ENCODE measurements at places on chromosomes 11 and 22. TPM values are rescaled to one million over a fixed set of nuclear protein-coding genes. Genes with fewer than 3 reads are reported as not detected.

SLC22A25 gene
- 0.14 TPM for polyA plus RNA-seq

RANBP1 gene
- 134 TPM for polyA plus RNA-seq

SCGB1A1 gene
- polyA plus RNA-seq = 49.7 TPM

ARVCF gene
- polyA plus RNA-seq = 40.3 TPM

- no peak for DNase-seq
These were observed 17.7 kb upstream of the RASSF10 start for GRCh38 chr11:12991426-12991825.

CCDC89 gene
- 6.2 TPM for polyA plus RNA-seq

- no peak for DNase-seq
These were observed 36.7 kb downstream of the PPFIA1 start for GRCh38 chr11:70307176-70307575.

NRXN2 gene
- 11.5 TPM for polyA plus RNA-seq

PKNOX2 gene
- 16.4 TPM for polyA plus RNA-seq

GRCh38 chr11:9692691-9693090 is 28.8 kb downstream of the SWAP70 start:
- DNase-seq = no peak

DNA sequence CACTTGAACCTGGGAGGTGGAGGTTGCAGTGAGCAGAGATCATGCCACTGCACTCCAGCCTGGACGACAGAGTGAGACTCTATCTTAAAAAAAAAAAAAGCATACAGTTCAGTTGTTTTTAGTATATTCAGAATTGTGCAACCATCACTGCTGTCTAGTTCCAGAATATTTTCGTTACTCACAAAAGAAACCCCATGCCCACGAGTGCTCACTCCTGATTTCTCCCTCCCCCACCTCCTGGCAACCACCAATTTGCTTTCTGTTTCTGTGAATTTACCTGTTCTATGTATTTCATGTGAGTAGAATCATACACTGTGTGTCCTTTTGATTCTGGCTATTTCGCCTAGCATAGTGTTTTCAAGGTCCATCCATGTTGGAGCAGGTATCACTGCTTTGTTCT is 24.8 kb downstream of the PTPRJ start:
- no peak for DNase-seq

CFAP300 gene
- polyA plus RNA-seq = 8.0 TPM

DNA sequence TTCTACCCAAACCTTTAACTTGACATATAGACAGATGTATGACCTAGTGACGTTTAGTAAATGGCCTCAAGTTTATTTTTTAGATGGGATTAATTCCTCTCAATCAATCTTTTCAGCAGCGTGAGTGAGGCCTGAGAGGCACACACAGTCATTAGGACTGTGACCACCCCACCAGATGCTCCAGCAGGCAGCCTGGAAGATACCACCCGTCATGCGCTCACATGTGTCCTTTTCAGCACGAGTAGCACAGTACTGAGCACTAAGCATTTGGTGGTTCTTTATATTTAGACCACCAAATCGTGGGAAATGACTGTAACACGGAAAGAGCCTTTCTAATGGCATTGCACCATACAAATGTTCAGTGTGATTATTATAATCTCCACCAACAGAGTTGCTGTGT is 354.6 kb upstream of the DDI1 start:
- no peak for DNase-seq

- no peak for DNase-seq
These were observed 25.4 kb downstream of the TPBGL start for GRCh38 chr11:75265851-75266531.

- DNase-seq = no peak
These were observed 15.4 kb downstream of the TNKS1BP1 start for GRCh38 chr11:57309106-57310059.

- DNase-seq = no peak
These were observed 26.1 kb upstream of the CARD16 start for GRCh38 chr11:105071089-105071732.

CHRM4 gene
- polyA plus RNA-seq = 0.14 TPM

THY1 gene
- polyA plus RNA-seq = 28.7 TPM

GRCh38 chr22:48837341-48837935 is 990.2 kb downstream of the BRD1 start:
- peak; percentile 51 for DNase-seq

THAP12 gene
- polyA plus RNA-seq = 90.8 TPM

GRCh38 chr22:31537019-31537535 is 40.7 kb downstream of the SFI1 start:
- DNase-seq = no peak

DNA sequence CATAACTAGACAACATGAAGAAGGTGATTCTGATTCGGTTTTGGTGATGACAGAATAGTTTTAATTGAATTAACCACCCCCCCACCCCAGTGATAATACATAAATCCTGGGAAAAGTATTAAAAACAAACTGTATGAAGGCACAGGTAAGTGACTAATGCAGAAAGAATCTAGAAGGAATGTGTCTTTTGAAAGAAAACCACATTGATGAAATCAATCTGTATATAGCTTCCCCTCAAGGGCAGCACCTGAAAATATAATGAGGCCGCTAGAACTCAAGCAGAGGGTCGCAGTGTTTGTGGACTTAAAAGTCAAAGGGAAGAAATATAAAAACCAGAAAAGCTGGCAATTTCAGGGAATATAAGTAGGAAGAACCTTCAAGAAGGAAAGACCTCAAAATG is 580.5 kb upstream of the CHORDC1 start:
- no peak for DNase-seq

DNA sequence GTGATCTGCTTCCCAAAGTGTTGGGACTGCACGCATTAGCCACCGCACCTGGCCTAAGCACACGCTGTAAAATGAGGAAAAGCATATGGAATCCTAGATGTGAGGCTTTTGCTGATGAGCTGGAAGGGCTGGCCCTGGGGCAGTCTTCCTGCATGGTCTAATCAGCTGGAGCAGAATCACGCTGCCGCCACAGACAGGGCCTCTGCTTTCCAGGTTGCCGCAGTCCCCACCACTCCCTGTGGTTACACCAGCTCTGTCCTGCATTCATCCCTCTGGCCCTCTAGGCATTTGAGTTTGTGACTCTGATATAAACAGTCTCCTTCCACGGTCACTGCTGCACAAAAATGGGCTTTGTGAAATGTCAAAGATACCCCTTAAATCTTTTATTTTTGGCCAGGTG is 17.1 kb downstream of the RPS6KA4 start:
- no peak for DNase-seq

GRCh38 chr11:32385998-32386397 is 49.3 kb downstream of the WT1 start:
- DNase-seq = no peak
